NCI-H2029 (cell line): ENCODE measurements at places on chromosomes 4 and X.

GRCh38 chr4:174218127-174218790 lies 65.2 kb downstream of the FBXO8 start:
- DNase-seq, result no peak

- no peak for DNase-seq
Measured at GRCh38 chr4:18110099-18110498, 88.5 kb upstream of the LCORL start.

DNA sequence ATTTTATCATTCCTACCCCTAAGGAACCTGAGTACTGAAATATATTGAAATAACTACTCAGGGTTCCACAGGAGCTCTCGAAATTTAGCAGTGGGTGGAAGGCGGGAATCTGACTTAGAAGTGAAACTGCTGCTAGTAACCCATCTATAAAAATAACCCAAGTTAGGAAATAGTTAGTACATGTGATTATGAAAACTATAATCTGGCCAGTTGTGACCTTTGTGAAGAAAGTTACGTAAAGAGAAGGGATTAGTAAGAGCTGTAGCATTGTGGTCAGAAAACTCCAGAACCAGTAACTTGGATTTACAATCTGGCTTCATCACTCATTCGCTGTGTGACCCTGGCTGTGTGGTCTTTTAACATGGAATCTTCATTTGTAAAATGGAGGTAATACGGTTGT lies 175.5 kb downstream of the RAPGEF2 start:
- DNase-seq, result no peak

GRCh38 chrX:80335062-80335830 lies 85.0 kb upstream of the TENT5D start:
- DNase-seq, result no peak

- DNase-seq, result no peak
Measured at GRCh38 chr4:84901173-84901572, 65.3 kb downstream of the WDFY3 start.

- DNase-seq, result no peak
Measured at GRCh38 chrX:18424482-18425198, 768 bp upstream of the CDKL5 start.

DNA sequence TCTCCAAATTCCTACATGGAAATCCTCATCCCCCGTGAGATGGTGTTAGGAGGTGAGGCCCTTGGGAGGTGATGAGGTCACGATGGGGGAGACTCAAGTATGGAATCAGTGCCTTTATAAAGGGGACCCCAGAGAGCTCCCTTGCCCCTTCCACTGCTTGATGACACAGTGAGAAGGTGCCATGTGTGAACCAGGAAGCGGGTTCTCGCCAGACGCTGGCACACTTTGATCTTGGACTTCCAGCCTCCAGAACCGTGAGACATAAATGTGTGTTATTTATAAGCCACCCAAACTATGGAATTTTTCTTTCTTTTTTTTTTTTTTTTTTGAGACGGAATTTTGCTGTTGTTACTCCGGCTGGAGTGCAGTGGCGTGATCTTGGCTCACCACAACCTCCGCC lies 237.6 kb downstream of the DHRSX start:
- no peak for DNase-seq

GRCh38 chr4:29459926-29460325 lies 1260.2 kb upstream of the PCDH7 start:
- DNase-seq, result no peak

DNA sequence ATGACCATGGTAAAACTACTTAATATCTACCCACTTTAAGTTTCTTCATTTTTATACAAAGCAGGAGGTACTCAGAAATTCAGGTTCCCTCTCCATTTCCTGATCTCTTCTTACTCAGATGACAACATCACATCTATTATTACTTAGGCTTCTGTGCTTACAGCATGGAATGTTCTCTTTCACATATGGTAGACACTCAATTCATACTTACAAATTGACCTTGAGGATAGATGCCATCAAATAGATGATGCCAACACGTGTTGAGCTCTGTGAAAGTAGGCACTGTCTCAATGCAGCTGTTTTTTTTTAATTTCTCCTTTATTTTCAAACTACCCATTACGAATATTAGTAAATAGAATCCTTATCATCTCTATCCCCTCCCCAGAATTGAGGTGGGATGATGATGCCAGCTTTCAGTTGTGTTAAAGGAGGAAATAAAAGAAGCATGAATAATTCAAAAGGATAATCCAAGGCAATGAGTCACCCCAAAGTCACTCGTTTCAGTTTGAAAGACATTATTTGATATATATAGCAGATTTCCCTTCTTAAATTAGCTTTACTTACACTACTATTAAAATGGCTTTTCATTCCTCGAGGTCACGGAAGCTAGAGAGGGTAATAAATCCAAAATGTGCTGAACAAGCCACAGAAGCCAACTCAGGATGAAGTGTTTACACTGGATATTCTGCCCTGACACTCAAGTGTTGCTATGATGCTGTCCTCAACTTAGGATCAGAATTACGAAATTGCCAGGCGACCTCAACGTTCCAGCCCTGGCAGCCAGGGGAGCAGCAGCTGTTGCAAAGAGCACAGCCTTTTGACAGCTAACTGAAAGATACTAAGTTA lies 124.2 kb upstream of the EOLA2 start:
- peak; percentile 59 for DNase-seq

DNA sequence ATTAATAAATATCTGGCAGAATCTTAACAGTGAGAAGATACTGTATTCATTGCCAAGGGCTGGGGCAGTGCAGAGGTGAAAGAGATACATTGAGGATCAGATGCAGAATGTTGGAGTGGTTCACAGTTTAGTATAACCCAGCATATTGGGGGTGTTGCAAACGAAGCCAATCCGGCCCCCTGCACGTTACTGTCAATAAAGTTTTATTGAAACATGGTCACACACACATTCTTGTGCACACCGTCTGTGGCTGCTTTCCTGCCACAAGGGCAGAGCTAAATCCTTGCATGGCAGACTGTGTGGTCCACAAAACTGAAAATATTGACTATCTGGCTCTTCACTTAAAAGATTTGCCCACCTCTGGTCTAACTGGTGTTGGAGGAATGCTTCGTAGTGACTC lies 119.7 kb downstream of the SHOX start:
- DNase-seq, result no peak

DNA sequence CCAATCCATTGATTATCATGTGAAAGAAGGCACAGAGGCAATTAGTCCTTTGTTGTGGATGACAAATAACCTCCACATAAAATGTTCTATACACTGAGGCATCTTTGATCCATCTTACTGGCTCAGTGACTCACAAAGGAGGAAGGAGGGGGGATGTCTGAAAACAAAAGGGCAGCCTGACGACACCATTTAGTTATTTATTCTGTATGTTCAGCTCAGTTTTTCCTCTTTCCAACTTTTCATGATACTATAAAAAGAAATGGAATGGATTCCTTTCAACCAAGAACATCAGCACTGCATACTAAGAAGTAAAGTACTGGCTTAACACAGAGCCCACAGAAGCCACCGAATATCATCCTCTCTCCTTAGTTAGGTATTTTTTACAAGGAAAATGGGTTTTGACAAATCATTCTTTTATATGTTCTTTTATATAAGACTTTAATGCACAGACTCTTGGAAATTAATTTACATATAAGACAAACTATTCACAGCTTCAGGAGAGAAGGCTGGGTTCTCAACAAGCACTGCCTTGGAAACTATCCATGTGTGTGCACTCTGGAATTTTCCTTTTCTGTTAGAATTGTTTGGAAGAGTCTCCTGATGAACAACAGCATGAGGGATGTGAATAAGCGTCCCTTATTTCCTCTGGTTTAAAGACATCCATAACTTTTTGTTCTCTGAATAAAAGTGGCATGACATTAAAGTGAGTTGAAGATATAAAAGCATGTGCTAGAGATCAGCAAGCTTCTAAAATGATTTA lies 135.6 kb downstream of the TSPAN5 start:
- DNase-seq, result no peak

DNA sequence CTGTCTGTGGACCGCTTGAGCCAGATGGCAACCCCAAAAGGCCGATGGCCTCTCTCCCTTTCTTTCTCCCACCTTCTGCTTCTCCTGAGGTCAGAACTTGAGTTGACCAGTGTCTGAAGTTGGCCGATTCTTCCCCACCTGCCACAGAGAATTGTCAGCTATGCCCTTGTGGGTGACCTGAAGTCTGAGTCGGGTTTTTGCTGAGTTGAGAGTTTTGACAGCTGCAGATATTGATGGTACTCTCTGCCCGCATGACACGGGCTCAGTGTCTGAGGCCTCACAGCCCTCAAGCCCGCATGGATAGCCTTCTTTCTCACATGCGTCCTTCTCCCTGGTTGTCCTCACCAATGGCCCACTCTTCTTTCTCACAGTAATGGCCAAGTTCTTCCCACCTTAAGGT lies 111.0 kb downstream of the EFNB1 start:
- DNase-seq, result no peak

- peak; percentile 72 for DNase-seq
Measured at GRCh38 chr4:102606846-102607450, 105.8 kb downstream of the NFKB1 start.

DNA sequence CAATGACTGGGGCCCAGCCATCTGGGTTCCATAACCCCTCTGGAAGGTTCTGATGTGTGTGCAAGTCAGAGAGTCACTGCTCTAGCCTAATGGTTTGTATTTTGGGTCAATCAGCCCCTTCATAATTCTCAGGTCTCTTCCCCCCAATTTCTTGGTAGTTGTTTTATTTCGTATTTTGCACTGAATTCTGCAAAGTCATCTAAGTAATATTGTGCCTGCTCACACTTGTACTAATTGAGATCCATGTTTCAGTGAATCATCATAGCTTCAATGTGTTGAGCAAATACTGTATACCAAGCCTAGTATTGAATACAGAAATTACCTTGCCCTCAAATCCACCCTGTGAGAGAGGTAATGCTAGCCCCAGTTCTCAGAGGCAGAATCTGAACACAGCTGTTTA lies 28.0 kb upstream of the TBL1X start:
- DNase-seq, result no peak

- no peak for DNase-seq
Measured at GRCh38 chr4:148737061-148737770, 295.0 kb upstream of the NR3C2 start.

DNA sequence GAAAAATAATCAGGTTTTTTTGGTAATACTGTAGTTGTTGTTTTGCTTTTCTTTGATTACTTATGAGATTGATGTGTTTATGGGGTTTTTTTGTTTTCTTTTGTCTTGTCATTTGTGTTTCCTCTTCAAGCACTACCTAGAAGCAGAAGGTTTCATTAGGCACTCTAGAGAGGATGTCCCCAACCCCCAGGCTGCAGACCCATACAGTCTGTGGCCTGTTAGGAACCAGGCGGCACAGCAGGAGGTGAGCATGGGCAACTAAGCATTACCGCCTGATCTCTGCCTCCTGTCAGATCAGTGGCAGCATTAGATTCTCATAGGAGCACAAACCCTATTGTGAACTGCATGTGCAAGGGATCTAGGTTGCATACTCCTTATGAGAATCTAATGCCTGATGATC lies 22.9 kb upstream of the NOCT start:
- no peak for DNase-seq

GRCh38 chrX:23578079-23578478 lies 89.2 kb upstream of the PRDX4 start:
- DNase-seq, result no peak

DNA sequence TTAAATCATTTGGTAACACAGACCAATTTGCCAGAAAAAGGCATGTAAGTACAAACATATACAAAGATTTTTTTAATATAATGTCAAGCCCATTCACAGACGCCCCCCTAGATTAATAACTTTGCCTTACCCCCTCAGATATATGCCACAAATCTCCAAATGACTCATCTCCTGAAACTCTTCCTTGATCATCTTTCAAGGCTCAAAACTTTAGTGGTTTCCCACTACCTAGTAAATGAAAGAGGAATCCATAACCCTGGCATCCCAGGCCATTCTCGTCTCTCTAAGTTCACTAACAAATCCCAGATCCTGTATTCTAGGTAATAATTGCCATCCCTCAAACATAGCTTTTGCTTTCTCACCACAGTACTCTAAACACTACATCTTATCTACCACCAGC lies 61.9 kb downstream of the PRSS12 start:
- DNase-seq, result no peak

DNA sequence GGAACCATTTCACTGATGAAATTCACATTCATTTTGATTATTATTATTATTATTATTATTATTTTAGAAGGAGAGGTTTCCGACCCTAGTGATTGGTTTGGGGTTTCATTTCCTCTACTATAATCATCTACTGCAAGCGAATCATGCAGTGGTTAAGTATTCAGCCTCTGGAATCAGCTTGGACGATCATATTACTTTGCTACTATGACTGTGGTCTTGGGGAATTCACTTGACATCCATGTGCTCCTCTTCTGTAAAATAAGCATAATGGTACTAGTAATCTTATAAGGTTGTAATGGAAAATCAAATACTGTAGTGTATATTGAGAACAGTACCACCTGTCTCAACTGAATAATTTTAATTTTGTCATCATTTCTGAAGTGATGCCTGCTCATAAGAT lies 132.1 kb upstream of the SLC4A4 start:
- peak; percentile 18 for DNase-seq

DNA sequence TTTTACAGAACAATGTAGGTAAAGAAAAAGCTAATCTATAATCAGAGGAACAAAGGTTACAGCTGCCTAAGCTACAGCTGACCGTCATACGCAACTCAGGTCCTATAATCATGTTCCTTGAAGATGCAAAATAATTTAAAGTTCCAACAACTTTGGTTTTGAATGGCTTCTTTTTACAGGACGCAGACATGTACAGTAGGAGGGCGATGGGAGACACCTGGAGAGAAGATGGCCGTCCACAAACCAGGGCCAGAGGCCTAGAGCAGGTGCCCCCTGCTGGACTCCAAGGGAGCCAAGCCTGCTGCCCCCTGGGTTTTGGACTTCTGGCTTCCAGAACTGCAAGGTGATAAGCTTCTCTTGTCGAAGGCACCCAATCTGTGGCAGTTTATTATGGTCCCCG lies 10.6 kb downstream of the HGFAC start:
- DNase-seq, result no peak

GRCh38 chr4:8051644-8052043 lies 107.0 kb downstream of the ABLIM2 start:
- DNase-seq, result no peak

DNA sequence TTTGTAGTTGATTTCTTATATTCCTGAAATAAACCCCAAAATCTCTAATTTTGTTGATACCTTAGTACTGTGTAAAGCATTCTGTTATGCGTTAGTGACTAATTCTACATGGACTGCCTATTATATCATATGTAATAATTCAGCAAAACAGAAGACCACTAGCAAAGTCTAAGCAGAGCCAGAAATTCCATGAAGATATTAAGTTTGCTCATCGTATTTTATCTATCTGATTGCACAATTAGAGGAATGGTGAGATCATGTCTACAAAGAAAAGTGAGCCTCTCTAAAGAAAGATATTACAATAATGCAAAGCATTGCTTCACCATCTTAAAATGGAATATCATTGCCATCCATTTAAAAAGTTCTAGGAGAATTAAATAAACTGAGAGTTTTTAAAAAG lies 374.6 kb upstream of the SLC7A11 start:
- no peak for DNase-seq

- no peak for DNase-seq
Measured at GRCh38 chr4:158681629-158682028, 9.5 kb downstream of the ETFDH start.
